ENCODE measurements at places on chromosomes 12 and 14.

- DNase-seq = no peak
Observed at GRCh38 chr12:50598321-50598862, 93.6 kb downstream of the DIP2B start.

DNA sequence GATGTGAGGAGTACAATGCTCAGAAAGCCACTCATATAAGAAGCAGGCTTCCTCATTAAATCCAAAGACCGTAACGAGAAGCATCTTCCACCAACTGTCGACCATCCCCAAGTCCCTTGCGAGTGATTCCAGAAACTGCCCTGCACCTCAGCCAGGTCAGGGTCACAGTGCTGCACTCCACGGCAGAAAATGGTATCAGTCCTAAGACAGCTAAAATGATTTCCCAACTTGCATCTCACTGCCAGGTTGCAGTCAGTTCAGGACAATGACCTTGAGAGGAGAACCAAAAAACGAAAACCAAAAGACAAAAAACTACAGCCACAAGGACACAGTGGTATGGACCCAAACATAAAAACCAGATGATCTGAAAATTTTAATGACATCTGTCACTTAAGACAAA, 20.6 kb downstream of the SBNO1 start:
- no peak for DNase-seq

DNA sequence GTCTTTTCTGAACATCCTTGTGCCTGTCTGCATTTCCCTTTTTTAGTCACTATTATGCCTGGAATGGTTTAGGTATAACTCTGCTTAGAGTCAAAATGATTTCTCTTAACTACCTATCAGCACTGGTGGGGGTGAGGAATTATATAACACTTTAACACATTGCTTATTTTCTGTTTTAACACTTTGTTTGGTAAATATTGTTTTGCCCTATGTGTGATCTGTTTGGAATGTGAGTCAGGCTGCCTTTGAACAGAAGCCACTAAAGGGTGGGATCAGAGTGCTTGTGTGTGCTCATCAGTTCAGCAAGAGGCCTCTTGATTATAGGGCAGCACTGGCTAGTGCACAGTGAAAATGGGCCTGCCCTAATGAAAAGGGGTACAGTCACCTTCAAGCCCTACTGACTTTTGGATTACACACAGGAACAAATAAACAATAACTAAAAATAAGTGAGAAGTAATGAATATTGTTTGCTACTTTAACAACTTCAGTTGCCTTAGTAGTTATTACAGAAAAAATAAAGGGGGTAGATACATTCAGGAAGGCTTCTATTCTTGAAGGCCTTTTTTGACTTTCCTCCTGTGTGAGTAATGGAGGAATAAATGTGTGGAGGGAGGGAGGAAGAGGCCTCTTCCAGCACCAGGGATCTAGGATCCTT, 23.2 kb downstream of the NGDN start:
- DNase-seq = no peak

GRCh38 chr14:56145965-56146364, 27.8 kb downstream of the PELI2 start:
- peak; percentile 10 for DNase-seq

GRCh38 chr12:9745199-9745598, 12.3 kb upstream of the CLECL1 start:
- no peak for DNase-seq
